ENCODE measurements at places on chromosomes 16 and 17.

- no peak for DNase-seq
Measured at GRCh38 chr16:27929818-27930217, 133.7 kb downstream of the GSG1L start.

- no peak for DNase-seq
Measured at GRCh38 chr17:39195568-39196160, 1.8 kb downstream of the CACNB1 start.

- DNase-seq: peak; percentile 9
Measured at GRCh38 chr17:71084219-71084618, 914.9 kb downstream of the KCNJ2 start.

DNA sequence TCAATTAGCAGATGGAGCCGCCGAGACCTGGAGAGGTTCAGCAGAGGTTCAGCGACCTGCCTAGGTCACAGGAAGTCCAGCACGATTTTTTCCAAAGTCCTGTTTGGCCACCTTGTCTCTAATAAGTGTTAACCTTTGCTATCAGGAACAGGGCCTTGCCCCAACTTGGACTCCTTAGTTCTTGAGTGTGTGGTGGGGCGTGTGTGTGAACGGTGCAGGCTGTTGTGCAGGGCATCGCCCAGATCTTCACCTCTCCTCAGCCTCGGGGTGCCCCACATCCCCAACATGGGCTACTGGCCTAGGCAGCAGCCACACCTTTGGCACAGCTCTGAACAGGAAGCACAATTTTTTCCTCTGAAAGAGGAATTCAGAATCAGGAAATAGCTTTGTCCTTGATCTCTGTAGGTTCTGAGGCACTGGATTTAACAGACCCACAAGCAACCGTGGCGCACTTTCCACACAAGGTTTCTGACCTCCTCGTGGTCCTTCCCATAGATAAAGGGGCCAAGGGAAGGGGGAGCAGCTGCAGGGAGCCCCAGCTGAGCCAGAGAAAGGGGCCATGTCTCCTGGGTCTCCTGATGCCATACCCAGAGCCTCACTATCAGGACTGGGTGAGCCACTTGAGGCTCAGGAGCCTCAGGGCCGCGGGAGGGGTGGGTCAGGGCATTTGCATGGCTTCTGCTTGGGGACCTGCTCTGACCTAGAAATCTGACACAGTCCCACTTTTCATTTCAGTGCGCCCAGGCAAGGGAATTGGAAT lies 10.4 kb downstream of the MPRIP start:
- DNase-seq: no peak

- peak; percentile 56 for DNase-seq
Measured at GRCh38 chr17:41811549-41812380, at the start of gene P3H4. P3H4 (minus strand) TSS chr17:41811949; CDS start chr17:41811915, 34 bp downstream.

GRCh38 chr16:62272035-62272434 lies 235.8 kb upstream of the CDH8 start:
- no peak for DNase-seq

DNA sequence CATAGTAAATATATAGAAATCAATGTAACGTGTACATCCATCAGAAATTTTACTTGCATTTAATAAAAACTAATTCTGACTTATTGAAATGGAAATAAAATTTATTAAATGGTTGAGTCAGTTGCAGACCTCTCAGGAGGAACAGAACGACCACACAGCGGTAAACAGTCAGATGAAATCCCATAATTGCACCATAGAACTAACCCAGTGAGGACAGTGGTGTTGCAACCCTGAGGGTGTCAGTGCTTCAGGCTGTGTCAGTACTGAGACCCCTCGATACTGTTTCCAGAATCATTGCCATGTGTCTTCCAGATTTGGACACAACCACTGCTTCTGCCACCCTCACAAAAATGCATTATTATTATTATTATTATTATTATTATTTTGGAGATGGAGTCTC lies 29.0 kb upstream of the SSTR2 start:
- DNase-seq: no peak

DNA sequence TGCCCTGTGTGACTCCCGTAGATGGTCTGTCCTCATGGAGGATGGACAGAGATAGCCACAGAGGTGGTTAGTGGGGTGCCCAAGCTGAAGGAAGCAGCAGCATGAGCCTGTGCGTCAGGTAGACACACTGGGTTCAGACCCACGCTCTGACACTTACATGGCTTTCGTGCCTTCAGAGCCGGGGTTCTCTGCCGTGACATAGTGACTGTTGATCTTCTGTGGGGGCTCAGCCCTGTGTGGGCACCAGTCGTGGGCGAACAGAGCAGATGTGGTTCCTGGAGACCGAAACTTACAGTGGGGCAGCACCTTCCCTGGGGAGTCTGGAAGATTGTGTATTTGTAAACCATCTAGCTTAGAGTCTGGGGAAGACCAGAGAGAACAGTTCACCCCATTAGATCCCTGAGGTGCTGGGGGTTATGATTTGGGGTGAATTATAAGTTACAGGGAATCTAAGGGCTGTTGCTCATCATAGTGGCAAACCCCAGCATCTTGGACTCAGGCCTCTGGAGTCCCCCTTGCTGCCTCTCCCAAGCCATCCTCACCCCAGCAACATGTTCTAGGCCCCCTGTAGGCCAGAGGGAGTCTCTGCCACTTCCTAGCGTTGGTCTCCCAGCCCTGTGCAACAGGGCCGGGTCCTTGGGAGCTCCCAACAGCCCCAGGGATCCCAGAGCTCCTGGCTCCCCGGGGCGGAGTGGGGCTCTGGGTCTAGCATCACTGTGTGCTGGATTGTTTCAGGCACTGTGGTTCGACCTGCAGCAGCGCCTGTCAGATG lies 28.6 kb downstream of the NECAB2 start:
- no peak for DNase-seq

GRCh38 chr17:80908211-80908610 lies 83.4 kb upstream of the CHMP6 start:
- no peak for DNase-seq

- DNase-seq: no peak
Measured at GRCh38 chr16:79209308-79209707, 391.2 kb downstream of the MAF start.

GRCh38 chr17:78289004-78289403 lies 57.6 kb downstream of the TMEM235 start:
- DNase-seq: no peak

DNA sequence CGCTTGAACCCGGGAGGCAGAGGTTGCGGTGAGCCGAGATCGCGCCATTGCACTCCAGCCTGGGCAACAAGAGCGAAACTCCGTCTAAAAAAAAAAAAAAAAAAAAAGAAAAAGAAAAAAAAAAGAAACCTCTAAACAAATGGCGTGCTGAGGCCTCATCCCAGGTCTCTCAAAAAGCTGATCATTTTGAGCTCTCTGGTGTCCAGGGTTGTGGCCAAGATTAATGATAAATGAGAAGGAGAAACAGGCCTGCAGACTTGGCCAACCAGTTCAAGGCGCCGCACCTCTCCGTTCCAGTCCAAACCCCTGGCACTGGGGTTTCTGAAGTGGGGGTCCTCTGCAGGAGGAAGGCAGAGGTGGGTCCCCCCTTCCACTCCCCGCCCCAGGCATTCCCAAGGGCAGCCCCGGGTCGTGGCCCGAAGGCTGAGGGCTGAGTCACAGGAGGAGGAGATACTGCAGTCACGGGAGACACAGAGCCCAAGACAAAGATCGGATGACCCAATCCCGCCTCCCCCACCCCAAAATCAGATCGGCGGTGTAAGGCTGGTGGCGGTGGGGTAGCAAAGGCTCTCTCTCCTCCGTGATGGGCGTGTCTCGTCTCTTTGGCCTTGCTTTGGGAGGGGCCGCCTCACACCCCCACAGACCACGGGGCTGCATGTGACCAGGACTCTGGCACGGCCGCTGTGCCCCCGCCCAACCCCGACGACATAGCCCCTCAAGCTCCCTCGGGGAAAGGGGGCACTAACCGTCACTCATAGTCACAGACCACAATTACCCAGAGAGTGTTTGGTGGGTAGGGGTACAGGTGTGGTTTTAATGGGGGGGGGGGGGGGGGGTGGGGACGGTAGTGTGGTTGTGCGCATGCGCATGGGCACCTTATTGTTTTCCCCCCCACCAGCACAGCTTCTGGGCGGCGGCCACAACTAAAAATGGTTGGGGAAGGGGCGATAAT lies 1.1 kb downstream of the VAT1 start:
- no peak for DNase-seq

DNA sequence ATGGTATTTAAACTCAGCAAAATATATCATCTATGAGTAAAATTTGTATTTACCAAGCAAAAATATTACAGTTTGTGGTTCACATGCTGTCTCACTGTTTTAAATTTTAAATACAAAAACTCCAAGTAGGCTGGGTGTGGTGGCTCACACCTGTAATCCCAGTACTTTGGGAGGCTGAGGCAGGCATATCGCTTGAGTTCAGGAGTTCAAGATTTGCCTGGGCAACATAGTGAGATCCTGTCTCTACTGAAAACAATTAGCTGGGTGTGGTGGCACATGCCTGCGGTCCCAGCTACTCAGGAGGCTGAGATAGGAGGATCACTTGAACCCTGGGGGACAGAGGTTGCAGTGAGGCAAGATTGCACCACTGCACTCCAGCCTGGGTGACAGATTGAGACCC lies 37.3 kb downstream of the MAPT start:
- no peak for DNase-seq

- DNase-seq: no peak
Measured at GRCh38 chr16:58128711-58129096, 477 bp downstream of the CFAP20 start.

DNA sequence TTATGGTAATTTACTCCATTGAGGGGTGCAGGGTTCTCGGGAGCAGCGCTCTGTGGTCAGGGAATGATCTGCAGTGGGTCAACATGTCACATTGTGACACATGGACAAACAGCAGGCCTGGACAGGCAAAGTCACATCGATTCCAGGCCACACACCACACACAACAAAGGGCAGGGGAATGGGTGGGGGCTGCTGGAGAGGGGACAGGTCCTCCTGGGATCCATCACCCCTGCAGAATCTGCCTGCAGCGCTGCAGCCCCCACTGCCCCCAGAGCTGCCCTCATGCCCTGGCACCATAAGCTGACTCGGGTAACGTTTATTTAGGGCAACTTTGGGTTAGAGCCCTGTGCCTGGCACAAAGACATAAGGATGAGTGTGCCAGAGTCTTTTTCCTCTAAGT lies 9.1 kb downstream of the PEMT start:
- no peak for DNase-seq

GRCh38 chr16:50731130-50731988 lies 10.5 kb upstream of the CYLD start:
- DNase-seq: no peak

- DNase-seq: no peak
Measured at GRCh38 chr17:61457226-61457983, 5.2 kb downstream of the TBX4 start.

GRCh38 chr17:28746611-28747050 lies 2.8 kb downstream of the TRAF4 start:
- DNase-seq: no peak

DNA sequence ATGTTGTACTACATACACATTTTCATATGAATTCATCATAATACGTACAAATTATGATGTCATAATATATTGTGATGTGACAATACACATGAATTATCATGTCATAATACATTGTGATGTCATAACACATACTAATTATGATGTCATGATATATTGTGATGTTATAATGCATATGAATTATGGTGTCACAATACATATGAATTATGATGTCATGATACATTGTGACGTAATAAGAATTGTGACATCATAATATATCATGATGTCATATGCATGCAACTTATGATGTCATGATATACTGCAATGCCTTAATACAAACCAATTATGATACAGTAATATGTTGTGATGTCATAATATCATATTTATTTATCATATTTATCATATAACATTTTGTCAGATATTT lies 2074.3 kb downstream of the TP53TG3F start:
- DNase-seq: no peak

DNA sequence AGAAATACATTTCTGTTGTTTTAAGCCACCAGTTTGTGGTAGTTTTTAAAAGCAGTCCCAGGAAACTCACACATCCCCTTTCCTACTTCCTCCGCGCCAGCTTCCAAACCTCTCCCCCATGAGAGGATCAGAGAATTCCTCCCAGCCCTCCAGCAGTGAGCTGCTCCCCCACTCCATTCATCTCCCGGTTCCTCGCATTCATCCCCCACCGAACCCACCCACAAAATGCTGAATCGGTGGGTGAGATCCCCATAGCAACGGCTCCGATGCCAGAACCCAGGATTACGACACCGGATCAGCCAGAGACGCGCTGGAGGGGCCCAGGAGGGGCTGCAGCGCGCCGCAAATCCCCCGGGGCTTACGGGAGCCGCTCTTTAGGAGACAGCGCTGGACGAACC lies 251.4 kb upstream of the RPL38 start:
- DNase-seq: no peak

DNA sequence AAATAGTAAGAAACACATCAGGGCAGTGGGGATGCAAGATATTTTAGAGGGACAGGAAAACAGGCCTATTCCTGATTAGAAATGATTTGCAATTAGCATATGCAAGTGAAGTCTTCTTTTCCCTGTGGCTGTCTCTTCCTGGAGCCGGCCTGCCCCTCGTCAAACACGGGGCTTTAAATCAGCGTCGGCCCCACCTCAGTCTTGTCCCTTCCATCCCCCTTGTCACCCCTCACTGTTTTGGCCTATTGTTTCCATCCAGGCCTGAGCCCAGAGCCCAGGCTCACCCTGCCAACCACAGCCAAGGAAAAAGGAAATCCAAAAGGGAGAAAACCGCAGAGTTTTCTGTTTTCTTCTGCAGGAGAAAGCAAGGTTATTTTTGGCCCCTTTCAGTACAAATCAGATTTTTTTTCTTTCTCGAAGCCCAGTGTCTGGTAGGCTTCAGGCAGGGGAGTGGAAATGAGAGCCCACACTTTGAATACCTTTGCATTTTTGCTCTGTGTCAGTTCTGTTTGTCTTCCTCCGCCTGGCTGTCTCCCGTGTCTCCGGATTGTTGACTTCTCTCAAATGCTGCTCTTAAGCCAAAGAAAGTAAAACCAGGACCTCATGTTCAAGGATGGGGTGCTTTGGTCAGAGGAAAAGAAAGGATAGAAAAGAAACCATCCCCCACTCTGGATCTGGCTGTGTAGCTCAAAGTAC lies 399.9 kb upstream of the CDH11 start:
- no peak for DNase-seq

DNA sequence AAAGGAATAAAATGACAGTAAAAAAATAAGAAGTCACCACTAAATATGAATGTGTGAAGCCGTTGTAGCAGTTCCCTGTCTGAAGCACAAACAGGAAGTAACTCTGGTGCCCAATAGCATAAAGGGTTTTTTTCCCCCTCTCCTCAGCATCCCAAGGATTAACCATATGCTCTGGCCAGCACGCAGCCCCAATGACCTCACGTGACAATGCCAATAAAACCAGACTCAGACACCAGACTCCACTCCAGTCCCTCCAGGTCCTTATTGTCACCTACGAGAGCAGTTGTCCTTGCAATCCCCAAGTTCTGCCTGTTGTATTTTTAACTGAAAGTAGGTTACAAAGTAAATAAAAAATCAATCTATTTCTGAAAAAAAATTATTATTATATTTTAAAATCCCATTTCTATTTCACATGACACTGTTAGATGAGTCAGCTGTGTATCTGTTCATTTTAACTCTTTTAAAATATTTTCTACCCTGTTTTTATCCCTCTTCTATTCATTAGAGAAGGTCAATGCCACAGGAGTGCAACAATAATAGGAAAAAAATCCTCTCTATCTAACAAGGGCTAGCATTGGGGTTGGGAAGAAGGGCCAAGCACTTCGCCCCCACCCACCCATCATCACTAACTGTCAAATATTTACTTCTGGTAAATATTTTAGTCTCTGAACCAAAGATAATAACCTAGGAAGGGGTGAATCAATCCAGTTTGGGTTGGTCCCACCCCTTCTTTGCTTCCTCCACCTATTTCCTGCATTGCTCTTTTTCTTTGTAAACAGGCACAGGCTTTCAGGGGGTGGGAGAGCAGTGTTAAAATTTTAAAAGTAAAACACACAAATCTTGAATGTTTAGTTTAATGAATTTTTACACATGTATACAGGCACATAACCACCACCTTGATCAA lies 6.6 kb downstream of the PRAC1 start:
- DNase-seq: no peak

GRCh38 chr17:66755101-66755943 lies 79.6 kb upstream of the CACNG5 start:
- DNase-seq: peak; percentile 47

Measured in NCI-H187 (cell line).